ENCODE measurements at places on chromosomes 12 and 14.

- DNase-seq, result no peak
These were observed 29.4 kb downstream of the CORO1C start for GRCh38 chr12:108701779-108702441.

DNA sequence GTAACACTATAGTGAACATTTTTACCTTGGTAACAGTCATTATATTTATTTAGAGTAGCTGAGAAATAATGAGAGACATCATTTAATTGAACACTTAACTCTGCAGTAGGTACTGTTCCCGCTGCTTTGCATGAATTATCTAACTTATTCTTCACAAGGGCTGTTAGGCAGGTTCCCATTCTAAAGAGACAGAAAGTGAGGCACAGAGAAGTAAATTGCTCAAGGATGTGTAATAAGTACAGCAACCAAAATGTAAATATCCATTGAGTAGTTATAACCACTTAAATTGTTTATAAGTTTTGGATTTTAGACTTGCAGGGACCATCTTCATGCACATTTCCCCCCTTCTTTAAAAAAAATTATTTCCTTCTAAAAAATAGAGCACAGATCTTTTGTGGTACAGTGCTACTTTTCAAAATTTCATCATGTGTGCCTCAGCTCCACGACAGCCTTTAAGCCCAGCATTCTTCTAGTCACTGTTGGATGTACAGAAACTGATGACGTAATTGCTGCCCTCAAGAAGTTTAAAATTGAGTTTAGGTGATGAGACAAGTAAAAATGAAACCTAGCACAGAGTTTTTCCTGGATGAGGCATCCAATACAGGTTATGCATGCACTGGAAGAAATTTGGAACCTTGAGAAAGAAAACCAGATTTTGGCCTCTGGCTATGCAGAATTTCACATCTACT is 6.0 kb upstream of the MANSC4 start:
- DNase-seq, result no peak

GRCh38 chr12:106493531-106493930 is 89.3 kb upstream of the RFX4 start:
- DNase-seq, result no peak

- no peak for DNase-seq
These were observed 50.0 kb downstream of the SH2B3 start for GRCh38 chr12:111455448-111456320.

DNA sequence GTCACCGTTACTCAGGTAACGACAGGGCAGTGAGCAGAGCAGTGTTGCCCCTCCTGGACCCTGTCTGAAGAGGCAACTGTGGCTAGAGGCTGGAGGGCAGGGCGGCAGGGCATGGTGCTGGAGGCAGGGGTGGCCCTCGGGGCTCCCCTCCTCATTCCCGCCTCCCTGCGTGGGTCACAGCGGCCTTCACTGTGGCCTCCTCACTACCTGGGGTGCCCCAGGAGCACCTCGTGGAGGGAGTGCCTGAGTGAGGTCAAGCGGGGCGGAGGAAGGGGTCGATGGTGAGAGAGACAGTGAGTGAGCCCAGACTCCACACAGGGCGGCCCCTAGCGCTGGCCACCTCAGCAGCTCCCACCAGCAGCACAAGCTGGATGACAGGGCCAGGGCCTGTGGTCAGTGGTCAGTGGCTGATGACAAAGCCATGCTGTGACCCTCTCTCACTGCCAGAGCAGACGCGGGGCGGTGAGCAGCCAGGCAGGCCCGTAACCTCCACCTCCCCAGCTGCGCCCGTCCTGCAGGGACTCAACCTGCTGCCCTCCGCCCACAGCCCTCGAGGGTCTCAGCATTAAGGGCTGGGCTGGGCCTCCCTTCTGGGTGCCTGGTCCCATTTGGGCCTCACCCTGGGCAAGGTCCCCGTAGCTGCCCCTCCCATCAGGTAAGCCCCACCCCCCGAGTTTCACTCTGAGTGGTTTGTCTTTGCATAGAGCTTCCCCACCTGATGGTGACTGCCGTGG is 17.8 kb downstream of the GPR132 start:
- DNase-seq, result no peak

- DNase-seq, result no peak
These were observed 61.7 kb downstream of the LRFN5 start for GRCh38 chr14:41668356-41668755.
